ENCODE measurements at places on chromosomes 7 and 10.

DNA sequence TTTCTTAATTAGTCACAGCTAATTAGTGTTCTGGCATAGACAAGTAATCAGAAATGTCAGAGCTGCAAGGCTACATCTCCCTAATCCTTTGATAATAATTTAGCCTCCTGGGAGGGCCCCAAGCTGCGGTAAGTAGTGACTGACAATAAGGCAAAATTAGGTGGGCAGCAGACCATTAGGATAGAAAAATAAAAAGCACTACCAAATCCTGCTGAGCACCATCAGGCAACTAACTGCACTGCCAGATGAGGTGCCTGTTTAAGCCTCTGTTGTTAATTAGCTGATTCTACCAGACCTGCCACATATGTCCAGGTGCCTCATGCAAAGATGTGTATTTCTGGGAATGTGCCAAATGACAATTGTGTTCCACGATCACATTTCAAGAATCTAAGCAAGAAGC is 32.5 kb upstream of the FEZF1 start:
- DNase-seq: no peak

GRCh38 chr10:60372436-60372835 is 17.2 kb downstream of the ANK3 start:
- DNase-seq: no peak

GRCh38 chr10:79127151-79127961 is 58.6 kb downstream of the ZMIZ1 start:
- peak; percentile 91 for DNase-seq

- no peak for DNase-seq
Measured at GRCh38 chr7:96424411-96424810, 102.5 kb upstream of the SLC25A13 start.

- DNase-seq: peak; percentile 83
Measured at GRCh38 chr10:104445359-104445758, 91.7 kb downstream of the CFAP58 start.

- DNase-seq: no peak
Measured at GRCh38 chr7:98075801-98076200, 30.9 kb upstream of the LMTK2 start.

- DNase-seq: no peak
Measured at GRCh38 chr7:48183965-48184364, 12.7 kb downstream of the ABCA13 start.

- no peak for DNase-seq
Measured at GRCh38 chr7:135143885-135144668, 3.8 kb upstream of the TMEM140 start.

DNA sequence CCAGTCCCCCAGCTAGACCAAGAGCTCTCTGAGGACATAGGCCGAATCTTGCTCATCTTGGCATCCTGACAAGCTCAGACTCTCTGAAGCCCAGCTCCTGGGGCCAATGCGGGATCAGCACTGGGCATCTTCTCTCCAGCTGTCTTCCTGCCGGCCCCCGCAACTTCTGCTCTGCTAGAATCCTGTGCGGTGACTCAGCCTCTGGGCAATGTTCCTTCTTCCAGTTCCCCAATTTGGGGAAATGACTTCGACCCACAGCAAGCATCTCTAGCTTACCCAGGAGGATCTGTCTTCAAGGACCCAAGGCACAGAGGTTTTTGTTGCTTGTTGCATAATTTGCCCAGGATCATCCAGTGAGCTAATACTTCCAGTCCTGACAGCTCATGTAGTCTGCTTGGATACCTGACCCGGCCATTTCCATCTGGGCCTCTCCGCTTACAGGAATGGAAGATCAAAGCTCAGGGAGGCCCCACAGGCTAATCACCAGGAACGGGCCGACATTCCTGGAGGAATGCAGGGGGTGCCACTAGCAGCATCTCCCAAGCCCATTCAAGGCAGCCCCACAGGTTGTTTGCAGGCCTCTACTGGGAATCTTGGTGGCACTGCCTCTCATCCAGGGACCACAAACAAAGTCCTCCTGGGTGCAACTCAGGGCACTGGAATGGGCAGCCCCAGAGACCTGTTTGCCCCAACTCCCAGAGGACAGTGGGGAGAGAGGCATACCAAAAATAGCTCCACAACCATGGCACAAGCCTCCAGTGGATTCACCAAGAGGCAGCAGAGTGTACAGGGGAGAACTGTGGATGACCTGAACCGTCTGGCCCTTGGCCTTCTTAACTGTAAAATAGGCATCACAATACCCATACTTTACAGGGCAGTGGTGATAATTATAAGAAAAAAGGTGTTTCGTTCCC is 151.9 kb downstream of the NEURL1 start:
- DNase-seq: no peak

DNA sequence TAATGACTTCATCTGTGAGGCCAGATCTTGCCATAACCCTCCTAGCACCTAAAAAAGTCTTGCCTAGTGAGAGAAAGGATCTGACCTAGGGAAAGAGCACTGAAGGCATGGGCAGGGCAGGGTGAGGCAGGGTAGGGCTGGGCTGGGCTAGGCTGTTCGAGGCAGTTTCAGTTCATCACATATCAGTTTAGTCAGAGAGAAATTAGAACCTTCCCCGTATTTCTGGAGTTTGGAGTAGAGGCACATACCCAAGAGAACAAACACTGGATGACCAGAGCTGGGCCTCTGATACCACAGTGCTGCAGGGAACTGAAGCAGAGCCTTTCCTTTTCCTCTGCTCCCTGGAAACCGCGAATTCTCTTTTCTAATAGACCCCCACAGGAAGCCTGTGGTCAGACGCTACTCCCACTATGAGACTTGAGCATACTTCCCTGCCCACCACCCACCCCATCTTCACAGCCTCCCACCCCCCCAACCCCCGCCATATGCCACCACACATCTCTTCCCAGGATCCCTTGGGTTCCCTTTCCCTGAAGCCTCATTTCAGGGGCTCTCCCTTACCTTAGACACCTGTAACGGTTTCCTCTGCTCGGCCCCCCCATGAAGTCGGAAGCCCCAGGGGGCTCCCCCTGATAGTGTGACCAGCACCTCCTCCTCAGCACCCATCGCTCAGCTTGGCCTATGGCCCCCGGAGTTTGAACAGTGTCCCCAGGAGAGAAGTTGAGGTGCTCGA is 406 bp downstream of the SYNPO2L start:
- DNase-seq: no peak

DNA sequence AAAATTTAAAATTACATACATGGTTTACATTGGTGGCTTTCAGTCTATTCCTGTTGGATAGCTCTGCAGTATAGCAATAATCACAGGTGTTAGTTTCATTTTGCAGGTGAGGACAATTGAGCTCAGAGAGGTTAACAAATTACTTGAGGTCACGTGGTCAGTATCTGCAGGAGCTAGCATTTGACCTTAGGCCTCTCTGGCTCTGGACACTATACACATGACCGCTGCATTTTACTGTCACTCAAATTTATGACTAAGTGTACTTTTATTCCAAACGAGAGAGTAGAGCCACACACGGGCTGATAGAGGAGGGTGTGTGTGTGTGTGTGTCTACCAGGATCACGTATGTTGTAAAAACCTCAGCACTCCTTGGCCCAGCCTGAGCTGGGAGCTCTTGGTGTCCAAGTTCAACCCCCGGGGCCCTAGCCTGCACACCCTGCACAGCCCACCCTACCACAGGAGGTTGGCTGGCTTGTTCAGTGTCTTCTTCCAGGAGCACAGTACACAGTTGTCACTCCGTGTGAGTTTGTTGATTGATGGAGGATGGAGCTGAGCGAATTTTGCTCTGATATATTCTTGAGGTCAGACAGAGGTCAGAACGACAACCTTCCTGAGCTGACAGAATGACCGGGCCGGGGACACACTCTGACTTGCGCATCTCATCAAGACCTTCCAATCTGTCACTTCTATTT is 272.7 kb downstream of the GFRA1 start:
- DNase-seq: no peak

GRCh38 chr10:77925410-77925794 is 1.2 kb downstream of the DLG5 start:
- DNase-seq: peak; percentile 9

GRCh38 chr7:5207131-5207530 is 17.1 kb downstream of the WIPI2 start:
- DNase-seq: no peak

DNA sequence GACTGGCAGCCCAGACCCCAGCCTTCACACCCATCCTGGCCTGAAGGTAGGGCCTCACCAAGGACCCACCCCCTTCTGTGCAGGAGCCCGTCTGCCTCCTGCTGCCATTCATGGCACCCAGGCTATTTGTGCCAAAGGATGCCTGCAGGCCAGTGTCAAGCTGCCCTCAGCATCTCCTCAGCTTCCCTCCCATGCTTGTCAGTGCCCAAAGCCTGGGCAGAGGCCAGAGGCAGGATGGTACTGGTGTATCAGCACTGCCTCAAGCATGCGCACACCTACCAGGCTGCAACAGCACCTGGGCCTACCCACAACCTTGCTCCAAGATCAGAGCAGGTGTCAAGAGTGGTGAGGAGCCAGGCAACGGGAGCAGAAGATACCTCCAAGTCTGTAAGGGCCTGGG is 27.6 kb downstream of the SFTPA1 start:
- DNase-seq: no peak

DNA sequence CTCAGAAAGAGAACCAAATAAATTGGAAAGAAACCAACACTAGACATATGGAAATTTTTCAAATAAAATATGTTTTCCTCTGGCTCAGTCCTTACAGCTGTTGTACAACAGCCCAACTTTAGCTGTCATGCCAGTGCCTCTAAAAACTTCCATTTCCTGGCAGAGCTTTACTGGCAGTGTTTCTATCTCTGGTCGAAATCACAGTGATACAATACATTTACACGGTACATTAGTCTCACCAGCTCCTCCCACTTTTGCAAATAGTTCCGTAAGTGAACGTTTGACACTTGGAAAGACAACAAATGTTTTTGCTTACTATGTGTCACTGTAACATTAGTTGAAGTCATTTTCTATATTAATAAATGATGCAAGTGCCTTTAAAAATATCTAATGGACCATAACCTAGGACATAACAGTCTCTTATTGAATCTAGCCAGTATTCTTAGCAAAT is 29.8 kb downstream of the BCAP29 start:
- DNase-seq: no peak

- DNase-seq: no peak
Measured at GRCh38 chr7:95376632-95377400, 19.4 kb downstream of the PON3 start.

DNA sequence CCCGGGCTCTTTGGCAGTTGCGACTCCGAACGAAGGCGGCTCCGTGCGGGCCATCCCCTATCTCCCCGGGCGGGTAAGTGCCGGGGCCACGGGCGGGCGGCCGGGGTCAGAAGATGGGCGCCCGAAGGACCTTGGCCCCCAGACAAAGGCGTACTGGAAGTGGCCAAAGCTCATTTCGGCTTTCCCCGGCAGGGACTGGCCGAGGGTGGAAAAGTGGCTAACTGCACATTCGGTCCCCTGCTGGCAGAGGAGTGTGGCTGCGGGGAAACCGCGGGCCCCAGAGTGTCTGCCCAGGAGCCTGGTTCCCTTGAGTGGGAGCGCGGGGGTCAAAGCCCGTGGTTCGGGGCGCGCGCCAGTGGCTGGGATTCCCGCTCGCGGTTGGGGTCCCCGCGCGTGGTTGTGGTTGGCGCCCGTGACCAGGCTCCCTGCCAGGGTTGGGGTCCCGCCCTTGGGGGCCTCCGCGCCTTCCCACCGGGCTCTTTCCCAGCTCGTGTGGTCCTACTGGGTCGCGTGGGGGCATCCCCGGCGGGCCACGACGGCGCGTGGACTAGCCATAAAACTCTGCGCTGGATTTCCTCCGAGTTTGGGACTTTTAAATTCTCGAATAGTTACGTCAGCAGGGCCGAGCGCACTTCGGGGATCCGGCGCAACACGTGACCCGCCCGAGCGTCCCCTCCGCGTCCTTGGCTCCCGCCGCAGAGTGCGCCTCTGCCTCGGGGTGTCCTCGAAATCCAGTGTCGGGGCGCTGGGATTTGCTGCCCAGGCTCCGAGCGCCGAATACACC is 124.4 kb downstream of the TACC2 start:
- peak; percentile 49 for DNase-seq

- no peak for DNase-seq
Measured at GRCh38 chr10:128062331-128062880, 63.8 kb downstream of the MKI67 start.

DNA sequence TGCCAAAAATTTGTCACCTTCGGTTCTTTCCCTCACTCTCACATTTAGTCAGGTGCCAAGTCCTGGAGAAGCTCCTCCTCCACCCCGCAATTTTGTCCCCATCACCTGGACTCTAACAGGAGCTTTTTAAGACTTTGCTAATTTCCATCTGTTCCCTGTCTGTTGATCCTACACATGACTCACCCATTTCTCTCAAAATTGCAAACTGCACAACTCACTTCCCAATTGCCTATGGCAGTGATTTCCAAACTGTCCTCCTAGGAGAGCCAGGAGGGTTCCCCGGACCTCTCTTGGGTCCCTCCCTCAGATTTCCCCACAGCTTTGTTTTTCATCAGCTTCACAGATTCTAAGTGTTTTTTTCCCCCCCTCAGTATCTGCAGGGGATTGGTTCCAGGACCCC is 120.3 kb downstream of the WNT2 start:
- no peak for DNase-seq

- no peak for DNase-seq
Measured at GRCh38 chr7:53326634-53327033, 291.2 kb downstream of the POM121L12 start.

DNA sequence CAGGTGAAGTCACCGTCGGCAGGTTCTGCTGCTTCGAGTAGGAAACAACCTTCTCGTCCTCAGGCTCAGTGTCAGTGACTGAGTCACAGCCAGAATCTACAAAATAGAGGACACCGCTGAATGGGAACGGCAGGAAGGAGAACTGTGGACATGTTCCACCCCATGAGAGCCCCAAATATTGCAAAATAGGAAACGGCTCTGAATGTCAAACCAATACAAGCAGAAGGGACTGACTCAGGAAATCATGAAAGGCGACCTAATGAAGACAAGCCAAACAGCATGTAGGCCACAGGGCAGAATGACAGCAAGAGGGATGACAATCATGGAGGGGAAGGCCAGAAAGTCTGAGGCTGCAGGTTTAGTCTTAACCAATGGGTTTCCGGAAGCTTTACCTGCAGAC is 63.5 kb downstream of the PIK3AP1 start:
- DNase-seq: no peak

- no peak for DNase-seq
Measured at GRCh38 chr7:112255388-112255720, 48.9 kb downstream of the ZNF277 start.

DNA sequence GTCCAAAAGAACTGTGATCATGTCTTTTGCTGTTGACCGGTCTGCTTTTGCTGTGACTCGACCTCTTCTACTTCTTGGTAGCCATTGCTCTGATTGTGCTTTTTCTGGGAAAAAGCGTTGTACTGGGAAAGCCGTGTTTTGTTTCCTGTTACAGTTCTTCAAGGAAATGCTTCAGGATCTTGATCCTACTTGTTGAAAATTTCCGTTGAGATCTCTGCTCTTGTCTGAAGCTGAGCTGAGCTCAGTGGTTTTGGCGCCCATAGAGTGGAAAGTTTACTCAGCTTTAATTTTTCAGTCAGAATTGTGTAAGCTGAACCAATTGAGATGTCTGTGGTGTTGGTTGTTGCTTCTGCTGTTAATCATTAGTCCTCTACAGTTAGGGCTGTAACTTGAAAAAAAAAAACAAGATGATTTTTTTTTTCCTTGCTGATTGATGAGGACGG is 302.2 kb downstream of the CCDC3 start:
- DNase-seq: peak; percentile 85

- no peak for DNase-seq
Measured at GRCh38 chr7:106986450-106986977, 58.0 kb upstream of the PRKAR2B start.

Data from RCC 7860 (cell line).